ENCODE measurements at places on chromosomes 13 and 19.

GRCh38 chr19:37572203-37572602, 22.4 kb downstream of the ZNF571 start:
- no peak for DNase-seq

DNA sequence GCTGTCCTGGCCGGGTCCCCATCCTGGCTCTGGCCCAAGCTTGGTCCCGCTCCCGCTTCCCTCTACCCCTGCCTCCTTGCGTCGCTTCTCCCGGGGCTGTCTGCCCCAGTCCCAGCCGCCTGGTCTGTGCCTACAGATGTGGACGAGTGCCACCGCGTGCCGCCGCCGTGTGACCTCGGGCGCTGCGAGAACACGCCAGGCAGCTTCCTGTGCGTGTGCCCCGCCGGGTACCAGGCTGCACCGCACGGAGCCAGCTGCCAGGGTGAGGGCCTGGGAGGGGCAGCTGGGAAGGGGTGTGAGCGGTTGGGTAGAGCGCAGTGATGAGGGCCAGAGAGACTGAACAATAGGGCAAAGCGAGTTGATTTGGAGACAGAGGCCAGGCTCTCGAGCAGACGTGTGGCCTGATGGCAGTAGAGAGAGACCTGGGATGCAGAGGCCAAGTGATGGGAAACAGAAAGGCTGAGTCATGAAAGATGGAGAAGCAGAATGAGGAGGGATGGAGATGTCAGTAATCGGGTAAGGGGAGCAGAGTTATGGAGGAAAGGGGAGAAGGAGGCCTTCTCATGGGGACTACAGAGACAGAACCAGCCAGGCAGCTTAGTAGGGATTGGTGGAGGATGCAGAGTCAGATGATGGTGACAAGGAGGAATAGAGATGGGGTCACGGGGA, 9.4 kb downstream of the LTBP4 start:
- DNase-seq, result no peak

GRCh38 chr19:23787106-23787505, 28.4 kb upstream of the ZNF681 start:
- no peak for DNase-seq

DNA sequence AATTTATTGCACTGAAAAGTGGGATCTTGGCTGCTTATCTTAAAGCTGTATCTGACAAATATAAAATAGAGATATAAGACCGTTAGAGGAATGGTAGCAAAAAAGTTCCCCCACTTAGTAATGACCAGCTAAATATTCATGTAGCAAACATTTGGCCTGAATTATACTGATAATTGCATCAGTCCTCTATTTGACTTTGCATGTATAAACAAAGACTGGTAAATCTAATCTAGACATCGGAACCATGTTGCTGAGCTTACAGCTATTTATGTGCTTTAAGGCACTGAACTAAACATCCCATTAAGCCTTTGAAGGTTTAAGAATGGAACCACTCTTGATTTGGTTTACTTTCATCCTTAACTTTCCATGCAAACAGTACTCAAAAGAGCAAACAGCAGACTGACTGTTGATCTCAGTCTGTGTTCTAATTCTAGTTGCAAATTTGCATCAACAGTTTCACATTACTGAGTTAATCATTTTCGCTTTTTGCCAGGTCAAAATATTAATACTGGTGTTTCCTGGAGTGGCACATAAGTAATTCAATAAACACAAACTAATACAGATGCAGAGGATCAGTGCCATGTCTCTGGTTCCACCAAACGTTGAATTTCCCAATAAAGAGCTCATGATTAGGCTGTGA, 203.5 kb upstream of the HTR2A start:
- no peak for DNase-seq

DNA sequence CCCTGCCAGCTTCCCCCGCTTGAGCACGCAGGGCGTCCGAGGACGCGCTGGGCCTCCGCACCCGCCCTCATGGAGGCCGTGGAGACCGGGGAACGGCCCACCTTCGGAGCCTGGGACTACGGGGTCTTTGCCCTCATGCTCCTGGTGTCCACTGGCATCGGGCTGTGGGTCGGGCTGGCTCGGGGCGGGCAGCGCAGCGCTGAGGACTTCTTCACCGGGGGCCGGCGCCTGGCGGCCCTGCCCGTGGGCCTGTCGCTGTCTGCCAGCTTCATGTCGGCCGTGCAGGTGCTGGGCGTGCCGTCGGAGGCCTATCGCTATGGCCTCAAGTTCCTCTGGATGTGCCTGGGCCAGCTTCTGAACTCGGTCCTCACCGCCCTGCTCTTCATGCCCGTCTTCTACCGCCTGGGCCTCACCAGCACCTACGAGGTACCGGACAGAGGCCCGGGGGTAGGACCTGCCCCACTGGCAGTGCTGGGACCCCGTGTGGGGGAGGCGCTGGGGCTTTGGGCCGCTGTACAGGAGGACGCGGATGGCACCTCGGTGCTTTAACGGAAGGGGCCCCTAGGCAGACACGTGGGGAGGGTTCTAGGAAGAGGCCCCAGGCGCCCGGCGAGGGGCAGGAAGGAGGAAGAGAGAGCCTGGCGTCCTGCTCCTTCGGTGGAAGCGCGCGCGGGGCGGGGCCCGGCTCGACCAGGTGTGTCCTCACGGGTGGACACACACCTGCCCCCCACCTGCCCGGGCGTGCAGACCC, 681 bp downstream of the SLC5A5 start:
- DNase-seq, result no peak

DNA sequence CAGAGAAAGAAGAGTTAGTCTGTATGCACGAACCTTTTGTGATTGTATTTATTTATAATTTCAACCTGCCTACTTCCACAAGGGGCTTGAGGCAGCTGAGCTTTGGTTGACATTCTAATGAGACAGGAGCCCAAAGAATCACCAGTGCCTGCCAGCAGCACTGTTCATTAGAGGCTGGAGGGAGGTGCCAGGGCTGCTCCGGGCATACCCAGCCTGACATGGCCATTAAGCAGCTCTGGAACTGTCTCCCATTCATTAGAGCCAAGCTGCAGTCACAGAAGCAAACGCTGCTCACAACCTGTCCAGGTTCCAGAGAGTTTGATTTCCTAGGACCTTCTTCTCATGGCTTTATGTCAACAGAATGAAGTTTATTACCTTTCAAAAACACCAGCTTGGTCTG, 425.5 kb downstream of the RFC3 start:
- DNase-seq, result no peak

DNA sequence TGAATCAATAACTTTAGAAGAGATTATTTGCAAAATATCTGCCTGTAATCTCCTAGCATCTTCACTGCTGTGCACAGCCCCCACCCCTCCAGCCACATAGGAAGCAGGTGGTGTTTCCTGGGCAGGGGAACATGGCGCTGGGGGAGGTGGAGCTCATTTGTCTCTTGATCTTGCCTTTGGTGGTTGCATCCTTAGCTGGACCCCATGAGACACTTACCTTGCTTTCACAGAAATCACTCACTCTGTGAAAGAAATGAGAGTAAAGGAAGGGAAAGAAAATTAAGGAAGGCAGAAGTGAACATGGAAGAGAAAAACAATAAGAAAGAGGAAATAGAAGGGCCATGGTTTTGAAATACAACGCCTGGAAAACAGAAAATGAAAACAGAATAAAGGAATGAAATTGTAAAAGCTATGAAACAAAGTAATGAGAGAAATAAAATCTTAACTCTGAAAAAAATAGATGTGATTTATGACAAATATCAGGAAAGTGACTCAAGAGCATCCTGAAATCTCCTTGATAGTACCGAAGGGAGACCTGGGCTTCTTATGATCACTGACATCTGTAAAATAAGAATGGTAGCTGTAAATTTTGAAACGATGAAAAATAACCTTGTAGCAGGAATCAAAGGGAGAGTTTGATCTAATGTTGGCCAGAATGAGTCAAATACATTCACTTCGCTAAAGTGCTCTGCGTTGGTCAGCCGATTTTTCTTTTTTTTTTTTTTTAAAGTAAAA, 17.2 kb upstream of the RNASEH2B start:
- no peak for DNase-seq

- no peak for DNase-seq
Observed at GRCh38 chr13:63636316-63636993, 2220.8 kb upstream of the PCDH20 start.

DNA sequence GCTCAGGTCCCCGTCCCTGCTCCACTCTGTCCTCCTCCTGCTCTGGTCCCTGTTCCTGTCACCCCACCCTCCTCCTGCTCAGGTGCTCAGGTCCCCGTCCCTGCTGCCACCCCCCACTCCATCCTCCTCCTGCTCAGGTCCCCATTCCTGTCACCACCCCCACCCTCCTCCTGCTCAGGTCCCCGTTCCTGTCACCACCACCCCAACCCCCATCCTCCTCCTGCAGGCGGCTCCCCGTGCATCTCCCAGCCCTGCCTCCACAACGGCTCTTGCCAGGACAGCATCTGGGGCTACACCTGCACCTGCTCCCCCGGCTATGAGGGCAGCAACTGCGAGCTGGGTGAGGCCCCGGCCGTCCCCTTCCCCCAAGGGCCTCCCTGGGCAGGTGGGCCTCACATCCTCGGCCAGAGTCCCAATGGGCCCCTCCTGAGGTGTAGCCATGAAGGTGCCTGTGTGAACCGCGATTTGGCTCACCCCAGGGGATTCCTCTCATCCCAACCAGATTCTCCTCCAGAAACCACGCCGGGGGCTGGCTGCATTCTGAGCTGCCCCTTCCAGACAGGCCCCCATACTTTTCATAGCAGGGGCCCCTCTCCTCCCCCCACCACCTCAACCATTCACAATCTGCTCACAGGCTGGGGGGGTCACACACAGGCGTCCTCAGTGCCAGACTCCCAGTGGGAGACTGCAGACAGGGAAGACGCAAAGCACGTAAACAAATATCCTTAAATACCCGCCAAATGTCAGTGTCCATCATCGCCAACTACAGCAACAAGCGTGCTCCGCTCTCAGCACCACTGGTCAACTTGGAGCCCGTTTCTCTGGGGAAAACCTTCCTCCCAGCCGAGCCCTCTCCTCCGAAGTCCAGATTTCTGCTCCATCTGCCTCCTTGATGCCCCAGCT, 4.6 kb downstream of the PROZ start:
- no peak for DNase-seq

- DNase-seq, result no peak
Observed at GRCh38 chr13:19586904-19587634, 25.7 kb upstream of the TPTE2 start.

GRCh38 chr19:31232871-31233270, 116.4 kb downstream of the TSHZ3 start:
- no peak for DNase-seq

- DNase-seq, result peak; percentile 48
Observed at GRCh38 chr19:1942078-1942933, 1.3 kb downstream of the CSNK1G2 start.

DNA sequence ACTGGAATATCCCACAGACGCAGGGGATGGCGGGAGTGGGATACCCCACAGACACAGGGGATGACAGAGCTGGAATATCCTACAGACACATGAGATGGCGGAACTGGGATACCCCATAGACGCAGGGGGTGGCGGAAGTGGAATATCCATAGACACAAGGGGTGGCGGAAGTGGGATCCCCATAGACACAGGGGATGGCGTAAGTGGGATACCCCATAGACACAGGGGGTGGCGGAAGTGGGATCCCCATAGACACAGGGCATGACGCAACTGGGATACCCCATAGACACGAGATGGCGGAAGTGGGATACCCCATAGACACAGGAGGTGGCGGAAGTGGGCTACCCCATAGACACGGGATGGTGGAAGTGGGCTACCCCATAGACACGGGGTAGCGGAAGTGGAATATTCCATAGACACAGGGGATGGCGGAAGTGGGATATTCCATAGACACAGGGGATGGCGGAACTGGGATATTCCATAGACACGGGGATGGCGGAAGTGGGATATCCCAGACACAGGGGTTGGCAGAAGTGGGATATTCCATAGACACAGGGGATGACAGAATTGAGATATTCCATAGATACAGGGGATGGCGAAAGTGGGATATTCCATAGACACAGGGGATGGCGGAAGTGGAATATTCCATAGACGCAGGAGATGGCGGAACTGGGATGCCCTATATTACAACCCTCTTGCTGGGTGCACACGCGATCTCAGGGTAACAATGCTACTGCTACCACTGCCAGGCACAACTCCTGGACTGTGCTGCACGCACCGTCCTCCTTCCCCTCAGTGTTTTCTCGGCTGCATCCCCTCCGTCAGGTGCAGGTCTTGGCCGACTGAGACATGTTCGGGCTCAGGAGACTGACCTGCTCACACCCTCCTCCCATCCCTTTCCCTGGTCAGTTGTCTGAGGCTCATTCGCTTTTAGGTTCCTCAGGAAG, 28.1 kb downstream of the ZNF787 start:
- no peak for DNase-seq

DNA sequence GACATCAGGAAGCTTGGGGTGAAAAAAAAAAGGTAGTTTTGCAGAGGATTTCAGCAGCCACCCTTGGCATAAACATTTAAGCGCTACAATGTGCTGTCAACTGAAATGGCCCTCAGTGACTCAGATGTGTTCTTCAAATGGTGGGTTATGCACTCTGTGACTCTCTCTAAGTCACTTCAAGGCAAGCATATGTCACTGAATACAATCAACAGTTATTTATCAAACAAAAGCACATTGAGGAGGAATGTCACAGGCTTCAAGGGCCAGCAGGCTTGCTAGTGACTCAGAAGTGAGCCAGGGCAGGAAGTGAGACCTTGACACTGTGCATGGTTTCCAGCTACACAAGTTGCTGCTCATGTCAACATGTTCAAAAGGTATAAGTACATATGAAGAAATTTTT, 523.7 kb upstream of the HTR2A start:
- no peak for DNase-seq

- no peak for DNase-seq
Observed at GRCh38 chr13:52837850-52838249, 10.6 kb downstream of the PCDH8 start.

DNA sequence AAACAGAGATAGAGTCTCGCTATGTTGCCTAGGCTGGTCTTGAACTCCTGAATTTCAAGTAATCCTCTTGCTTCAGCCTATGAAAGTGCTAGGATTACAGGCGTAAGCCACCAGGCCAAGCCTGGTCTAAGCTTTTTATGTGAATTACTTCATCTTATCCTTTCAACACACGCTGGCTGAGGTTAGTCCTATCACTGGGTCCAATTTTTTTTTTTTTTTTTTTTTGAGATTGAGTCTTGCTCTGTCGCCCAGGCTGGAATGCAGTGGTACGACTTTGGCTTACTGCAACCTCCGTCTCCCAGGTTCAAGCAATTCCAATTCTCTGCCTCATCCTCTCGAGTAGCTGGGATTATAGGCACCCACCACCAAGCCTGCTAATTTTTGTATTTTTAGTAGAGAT, 10.4 kb downstream of the MYO1F start:
- DNase-seq, result no peak

DNA sequence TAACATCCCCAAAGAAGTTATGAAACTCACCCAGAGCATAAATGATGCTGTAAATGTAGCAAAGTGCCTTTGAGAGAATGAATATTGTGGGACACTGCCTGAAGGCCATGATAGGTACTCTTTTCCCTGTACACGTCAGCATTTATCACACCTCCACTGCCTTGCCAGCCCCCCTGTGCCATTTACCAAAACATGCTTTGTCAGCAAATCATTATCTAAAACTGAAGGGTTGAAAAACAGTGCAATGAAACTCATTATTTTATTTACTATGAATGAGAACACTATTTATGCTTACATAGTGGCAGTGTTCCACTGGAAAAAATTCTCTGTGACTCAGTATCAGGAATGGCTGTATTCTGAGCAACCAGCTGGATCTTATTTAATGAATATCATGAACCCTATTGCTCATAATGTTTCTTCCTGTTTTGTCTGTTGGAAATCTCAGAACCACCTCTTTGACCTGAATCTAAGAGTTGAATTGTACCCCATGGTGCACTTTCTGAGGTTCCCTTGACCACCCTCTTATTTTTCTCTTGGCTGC, 564.1 kb downstream of the DCT start:
- no peak for DNase-seq
